Smooth muscle cell of the brain vasculature (primary cell): ENCODE measurements at places on chromosomes 2 and 18.

GRCh38 chr2:227179988-227180685 lies 15.7 kb downstream of the COL4A3 start:
- DNase-seq: no peak

DNA sequence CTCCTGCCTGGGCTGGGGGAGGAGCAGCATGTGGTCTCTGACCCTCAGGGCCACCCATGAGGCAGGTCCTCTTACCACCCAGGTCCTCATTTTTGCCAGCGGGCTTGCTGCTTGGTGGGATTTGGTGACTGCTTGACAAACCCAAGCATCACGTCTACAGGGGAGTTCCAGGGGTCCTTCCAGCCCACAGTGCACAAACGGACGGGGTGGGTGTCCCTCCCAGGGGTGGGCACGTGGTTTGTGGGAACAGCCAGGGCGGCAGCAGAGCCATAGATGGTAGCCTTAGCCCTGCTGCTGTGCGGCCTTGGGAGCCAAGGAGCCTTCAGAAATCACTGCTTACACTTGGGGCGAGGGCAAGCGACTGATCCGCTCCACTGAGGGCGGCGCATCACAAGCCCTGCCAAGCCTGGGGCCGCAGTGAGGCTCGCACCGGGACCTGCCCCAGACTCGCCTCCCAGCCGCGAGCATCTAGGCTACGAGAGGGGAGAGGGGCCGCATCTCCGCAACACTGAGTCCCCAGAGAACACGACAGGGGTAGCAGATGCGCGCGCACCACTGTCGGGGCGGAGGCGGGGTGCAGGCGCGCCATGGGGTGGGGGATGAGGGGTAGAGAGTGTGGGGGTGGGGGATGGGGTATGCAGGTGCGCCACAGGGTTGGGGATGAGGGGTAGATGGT lies 36.9 kb downstream of the SNED1 start:
- no peak for DNase-seq

GRCh38 chr2:197097578-197098366 lies 171.3 kb upstream of the PGAP1 start:
- DNase-seq: no peak

GRCh38 chr2:213220967-213221603 lies 63.2 kb upstream of the SPAG16 start:
- DNase-seq: no peak

- DNase-seq: no peak
Measured at GRCh38 chr2:136407117-136407951, 289.4 kb upstream of the CXCR4 start.

- no peak for DNase-seq
Measured at GRCh38 chr2:61799099-61799498, 54.8 kb downstream of the FAM161A start.

- DNase-seq: no peak
Measured at GRCh38 chr2:124967325-124967724, 942.2 kb downstream of the CNTNAP5 start.

DNA sequence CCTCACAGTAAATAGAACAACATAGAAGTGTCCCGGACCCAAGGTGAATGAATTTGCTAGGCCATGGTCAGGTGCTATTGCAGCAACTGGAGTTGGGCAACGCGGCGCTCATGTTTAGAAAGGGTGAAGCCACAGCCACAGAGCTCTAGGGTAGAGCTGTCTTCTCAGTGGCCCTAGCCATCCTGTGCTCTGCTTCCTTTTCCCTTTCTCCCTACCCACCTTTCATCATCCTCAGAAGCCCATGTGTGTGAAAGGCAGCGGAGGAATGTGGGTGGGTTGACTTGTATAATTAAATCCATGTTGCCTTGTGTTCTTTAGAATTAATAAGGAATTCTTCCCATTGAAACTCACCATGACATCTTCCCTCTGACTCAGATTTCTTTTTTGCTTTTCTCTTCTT lies 336.7 kb downstream of the OSR1 start:
- DNase-seq: no peak

- DNase-seq: no peak
Measured at GRCh38 chr18:78480262-78481054, 499.2 kb upstream of the SALL3 start.

- no peak for DNase-seq
Measured at GRCh38 chr18:8735274-8735673, 29.9 kb downstream of the MTCL1 start.

- no peak for DNase-seq
Measured at GRCh38 chr2:10830203-10830602, 17.6 kb upstream of the PDIA6 start.

- DNase-seq: no peak
Measured at GRCh38 chr18:31603315-31603714, 11.6 kb downstream of the TTR start.
